Stimulated activated effector memory CD8-positive, alpha-beta T cell treated with anti-CD3 and anti-CD28 coated beads, Interleukin-12 subunit alpha, Interleukin-12 subunit beta, amount 100 ng/mL, for 72 hours (primary cell): ENCODE measurements at places on chromosomes 3 and 15.

GRCh38 chr3:72175296-72175858 is 390.4 kb upstream of the PROK2 start:
- DNase-seq: no peak

DNA sequence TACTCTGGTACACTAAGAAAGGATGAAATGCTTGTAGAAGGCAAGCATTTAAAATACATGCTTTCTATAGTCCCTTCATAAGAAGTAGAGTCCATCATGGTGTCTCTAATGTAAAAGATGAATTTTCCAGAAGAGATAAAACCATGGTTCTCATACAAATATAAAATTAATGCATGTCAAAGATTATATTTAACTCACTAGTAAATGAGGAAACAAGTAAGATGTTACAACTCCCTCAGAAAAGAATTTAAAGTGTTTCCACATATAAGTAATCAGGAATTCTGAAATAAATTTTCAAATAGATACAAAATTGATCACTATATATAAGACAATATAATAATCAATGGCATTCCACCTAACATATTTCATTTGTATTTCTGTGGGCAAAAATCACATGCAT is 570.3 kb upstream of the CCDC54 start:
- DNase-seq: no peak

GRCh38 chr3:197516517-197516889 is 39.3 kb downstream of the BDH1 start:
- no peak for DNase-seq

DNA sequence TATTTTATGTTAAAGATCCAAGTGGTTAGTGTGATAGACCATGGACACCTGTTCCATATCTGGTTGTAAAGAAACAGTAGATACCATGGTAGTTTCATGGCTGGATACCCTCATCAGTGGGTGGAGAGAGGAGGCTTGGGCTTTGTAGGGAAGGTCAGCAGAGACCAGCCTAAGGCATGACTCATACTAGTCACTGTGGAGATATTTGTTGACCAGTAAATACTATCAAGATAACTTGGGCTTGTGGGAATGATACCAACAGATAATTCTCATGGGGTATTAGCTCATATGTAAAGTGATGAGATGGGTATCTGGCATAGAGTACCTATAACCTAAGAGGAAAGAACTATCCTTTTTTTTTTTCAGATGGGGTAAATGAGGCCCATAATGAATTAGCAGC is 354.5 kb downstream of the CACNA2D3 start:
- no peak for DNase-seq

DNA sequence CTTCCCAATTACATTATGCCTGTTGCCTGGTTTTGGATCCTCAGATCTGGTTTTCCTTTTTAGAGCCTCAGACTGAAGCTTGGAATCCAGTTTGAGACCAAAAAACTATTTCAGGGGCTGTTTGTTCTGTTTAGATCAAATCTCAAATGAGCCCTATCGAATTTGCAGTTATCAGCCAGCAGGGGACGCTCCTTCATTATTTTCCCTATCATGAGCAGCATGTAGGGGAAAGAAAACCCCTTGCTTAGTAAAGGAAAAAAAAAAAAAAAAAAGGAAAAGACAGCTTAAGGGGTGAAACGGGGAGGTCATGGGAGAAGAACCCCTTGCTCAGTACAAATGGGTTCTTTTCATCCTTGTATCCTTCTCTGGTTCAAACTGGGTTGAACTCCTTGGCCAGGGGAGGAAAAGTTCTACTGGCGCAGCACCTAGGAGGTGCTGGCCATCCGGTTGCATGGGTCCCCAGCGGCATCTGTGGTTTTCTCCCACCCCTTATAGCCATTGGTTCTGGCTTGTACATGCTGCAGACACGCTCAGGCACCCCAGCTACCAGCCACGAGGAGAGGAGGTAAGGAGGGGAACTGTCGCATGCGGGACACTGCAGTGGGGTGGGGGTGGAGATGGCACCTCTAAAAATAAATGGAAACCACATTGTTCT is 1375.1 kb upstream of the ALCAM start:
- no peak for DNase-seq

GRCh38 chr3:21059404-21059803 is 691.6 kb downstream of the ZNF385D start:
- no peak for DNase-seq

DNA sequence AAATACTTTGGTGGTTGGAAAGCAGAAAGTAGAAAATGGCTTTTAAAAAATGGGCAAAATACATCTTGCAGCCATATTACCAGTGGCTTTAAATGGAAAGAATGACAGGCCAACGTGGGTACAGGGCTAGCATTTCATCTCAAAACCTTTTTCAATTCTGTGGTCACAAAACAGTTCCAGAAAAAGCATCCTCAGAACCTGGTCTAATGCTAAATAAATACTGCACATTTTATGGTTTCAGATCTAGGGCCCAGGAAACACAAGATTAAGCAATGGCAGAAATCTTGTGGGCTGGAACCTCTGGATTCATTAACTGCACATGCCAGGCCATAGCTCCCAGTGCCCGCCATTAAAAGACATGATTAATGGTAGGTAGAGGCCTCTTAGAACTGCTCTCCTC is 470.2 kb upstream of the RASGRP1 start:
- no peak for DNase-seq

DNA sequence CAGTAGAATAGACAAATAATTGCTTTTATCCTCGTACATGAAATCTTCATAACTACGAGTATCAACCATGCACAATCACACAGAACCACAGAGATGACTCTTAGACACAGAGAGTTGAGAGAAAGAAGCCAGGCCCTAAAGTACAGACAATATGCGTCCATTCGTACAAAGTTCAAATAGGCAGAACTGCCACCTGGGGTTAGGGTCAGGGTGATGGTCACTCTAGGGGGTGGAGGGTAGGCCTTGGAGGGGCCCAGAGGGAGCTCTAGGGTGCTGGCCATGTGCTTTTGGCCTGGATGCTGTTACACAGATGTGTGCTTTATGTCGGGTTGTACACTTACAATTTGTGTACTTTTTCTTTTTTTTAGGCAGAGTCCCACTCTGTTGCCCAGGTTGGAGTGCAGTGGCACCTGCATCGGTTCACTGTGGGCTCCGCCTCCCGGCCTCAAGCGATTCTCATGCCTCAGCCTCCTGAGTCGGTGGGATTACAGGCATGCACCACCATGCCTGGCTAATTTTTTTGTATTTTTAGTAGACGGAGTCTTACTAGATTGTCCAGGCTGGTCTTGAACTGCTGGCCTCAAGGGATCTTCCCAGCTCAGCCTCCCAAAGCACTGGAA is 65.9 kb upstream of the KLF13 start:
- DNase-seq: no peak

DNA sequence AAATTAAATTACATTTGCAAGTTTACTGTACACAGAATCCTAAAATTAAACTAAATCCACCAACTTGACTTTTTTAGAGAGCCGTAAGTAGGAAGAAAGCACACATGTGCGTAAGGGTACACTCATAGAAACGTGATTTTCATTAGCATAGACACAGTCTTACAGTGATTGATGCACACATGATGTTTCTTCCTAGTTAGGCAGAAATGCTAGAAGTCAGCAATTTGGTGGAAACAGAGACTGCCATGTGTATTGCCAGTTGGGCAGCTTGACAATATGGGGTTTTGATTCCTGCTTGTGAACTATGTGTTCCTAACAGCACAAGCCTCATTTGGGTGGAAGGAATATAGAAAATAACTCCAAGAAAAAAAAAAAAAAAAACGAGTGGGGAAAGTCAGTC is 878.5 kb downstream of the ROBO1 start:
- no peak for DNase-seq
